ENCODE measurements at places on chromosomes 16 and 17.

- peak; percentile 30 for DNase-seq
Observed at GRCh38 chr17:77096570-77097214, 44.1 kb upstream of the SEC14L1 start.

GRCh38 chr16:77298418-77299360 lies 99.5 kb downstream of the SYCE1L start:
- peak; percentile 17 for DNase-seq

DNA sequence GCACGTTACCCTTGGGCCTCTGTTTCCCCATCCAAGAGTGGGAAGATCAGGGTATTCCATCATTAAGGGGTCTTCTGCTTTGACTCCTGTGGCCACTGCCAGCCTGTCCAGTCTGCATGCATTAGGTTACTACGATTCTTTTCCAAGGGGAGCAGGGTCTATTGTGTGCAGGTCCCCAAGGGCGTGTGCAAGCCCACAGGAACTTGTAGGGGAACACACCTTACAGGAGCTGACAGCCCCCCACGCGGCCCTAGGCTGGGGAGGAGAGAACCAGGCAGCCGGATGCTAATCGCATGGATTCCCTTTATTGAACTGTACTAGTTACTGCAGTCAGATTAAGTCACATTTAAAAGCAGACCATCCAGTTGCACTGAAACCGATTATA lies 116.7 kb downstream of the C16orf78 start:
- DNase-seq: no peak

GRCh38 chr17:74145756-74146155 lies 57.7 kb upstream of the RPL38 start:
- no peak for DNase-seq

GRCh38 chr17:32720671-32721070 lies 156.3 kb downstream of the MYO1D start:
- DNase-seq: no peak

DNA sequence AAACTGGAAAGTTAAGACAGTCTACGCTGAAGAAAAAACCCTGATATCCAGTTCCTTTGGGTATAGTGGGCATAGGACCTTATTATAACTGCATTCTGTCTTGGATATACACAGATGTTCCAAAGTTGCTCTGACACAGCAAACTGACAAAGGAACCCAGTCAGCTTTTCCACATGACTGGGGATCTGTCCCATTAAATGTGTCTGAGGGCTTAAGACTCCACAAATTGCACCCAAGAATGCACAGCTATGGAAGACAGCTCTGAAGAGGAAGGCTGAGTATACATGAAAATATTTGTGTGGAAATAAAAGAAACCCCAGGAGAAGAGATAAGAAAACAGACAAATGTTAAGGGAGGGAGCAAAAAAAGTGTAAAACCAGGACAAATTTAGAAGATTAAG lies 114.1 kb downstream of the SPAG9 start:
- DNase-seq: no peak

DNA sequence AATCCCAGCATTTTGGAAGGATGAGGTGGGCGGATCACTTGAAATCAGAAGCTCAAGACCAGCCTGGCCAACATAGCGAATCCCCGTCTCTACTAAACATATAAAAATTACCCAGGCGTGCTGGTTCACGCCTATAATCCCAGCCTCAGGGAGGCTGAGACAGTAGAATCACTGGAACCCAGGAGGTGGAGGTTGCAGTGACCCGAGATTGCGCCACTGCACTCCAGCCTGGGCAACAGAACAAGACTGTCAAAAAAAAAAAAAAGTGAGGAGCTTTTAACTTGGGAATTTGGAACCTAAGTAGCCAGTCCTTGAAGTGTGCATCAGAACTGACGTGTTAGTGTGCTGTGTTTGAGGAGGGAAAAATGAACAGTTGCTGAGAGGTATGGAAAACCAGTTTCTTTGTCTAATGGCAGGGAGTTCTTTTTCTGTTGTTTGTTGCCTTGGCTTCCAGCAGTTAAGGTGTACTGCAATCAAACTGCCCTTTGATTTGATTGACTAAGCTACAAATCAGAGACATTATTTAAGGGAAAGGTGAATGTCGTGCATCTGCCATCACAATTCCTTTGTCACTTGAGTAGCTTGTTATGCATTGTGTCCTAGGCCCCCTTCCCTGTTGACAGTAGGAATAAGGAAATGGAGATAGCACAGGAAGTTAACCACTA lies 8.6 kb upstream of the DUSP14 start:
- no peak for DNase-seq

- DNase-seq: no peak
Observed at GRCh38 chr16:78513838-78514237, 414.4 kb downstream of the WWOX start.
